NAMALWA (cell line): ENCODE measurements at places on chromosomes 6 and 20.

GRCh38 chr6:82361631-82362030 is 2.0 kb upstream of the TPBG start:
- no peak for DNase-seq

DNA sequence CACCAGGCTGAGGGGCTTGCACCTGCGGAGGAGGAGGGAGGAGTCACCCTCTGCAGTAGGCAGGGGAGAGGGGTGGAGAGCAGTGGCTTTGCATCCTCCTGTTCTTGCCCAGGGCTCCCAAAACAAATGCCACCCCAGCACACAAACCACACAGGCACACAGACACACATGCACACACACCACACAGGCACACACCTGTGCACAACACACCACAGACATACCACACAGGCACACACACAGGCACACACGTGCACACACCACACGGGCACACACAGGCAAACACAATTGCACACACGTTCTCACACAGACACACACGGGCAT is 26.6 kb downstream of the YTHDF1 start:
- DNase-seq, result no peak

- DNase-seq, result no peak
Measured at GRCh38 chr6:23851522-23851921, 274.5 kb upstream of the NRSN1 start.

- DNase-seq, result no peak
Measured at GRCh38 chr6:34384321-34385153, 7.9 kb downstream of the NUDT3 start.

GRCh38 chr6:81098109-81098814 is 654.2 kb downstream of the TENT5A start:
- DNase-seq, result no peak

DNA sequence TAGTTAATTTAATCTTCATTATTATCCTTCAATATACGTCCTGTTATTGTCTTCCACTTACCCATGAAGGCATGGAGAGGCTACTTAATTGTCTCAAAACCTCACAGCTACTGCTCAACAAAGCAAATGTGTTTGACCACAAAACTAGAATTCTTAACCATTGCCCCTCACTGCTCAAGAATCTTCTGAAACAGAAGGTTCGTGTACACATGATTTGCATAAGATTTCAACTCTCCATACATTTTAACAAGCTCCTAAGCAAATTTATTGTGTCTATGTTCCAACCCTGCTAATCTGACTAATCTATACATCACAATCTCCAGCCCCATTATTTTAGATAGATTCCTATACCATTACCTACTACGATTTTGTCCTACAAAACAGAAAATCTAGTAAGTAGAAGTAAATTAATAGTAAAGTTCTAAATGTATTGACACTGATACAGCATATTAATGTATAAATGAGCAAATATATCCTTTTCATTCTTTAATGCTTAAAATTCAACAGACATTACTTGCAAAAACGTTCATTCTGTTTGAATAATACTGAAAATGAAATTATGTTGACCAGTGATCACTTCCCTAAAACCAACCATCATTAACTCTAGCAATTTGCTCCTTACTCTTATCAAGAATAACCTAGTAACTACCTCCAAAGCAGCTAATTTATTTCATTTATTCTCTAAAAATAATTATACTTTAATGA is 89.7 kb upstream of the RNF217 start:
- no peak for DNase-seq

DNA sequence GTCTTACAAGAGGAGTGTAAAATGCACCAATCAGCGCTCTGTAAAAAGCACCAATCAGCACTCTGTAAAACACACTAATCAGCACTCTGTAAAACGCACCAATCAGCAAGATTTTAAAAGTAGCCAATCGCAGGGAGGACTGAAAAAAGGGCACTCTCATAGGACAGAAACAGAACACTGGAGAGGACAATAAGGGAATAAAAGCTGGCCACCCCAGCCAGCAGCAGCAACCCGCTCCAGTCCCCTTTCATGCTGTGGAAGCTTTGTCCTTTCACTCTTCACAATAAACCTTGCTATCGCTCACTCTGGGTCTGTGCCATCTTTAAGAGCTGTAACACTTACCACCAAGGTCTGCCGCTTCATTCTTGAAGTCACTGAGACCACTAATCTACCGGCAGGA is 1.7 kb upstream of the AIG1 start:
- DNase-seq, result peak; percentile 31

GRCh38 chr6:138219398-138219797 is 1.1 kb upstream of the PBOV1 start:
- no peak for DNase-seq

- DNase-seq, result no peak
Measured at GRCh38 chr20:23050076-23050838, 785 bp upstream of the THBD start.

DNA sequence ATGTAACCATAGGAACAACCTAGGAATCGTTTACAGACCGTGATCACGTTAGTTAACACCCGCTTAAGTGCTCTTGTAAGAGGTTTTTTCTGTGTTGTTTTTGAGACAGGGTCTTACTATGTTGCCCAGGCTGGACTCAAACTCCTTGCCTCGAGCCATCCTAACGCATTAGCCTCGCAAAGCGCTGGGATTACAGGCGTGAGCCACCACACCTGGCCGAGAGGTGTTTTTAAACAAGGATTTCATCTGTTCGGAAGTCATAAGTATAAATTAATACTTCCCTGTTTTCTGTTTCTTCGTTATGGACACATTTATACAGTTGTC is 727 bp downstream of the MRS2 start:
- no peak for DNase-seq

GRCh38 chr20:52438326-52438963 is 246.9 kb upstream of the ZFP64 start:
- no peak for DNase-seq

DNA sequence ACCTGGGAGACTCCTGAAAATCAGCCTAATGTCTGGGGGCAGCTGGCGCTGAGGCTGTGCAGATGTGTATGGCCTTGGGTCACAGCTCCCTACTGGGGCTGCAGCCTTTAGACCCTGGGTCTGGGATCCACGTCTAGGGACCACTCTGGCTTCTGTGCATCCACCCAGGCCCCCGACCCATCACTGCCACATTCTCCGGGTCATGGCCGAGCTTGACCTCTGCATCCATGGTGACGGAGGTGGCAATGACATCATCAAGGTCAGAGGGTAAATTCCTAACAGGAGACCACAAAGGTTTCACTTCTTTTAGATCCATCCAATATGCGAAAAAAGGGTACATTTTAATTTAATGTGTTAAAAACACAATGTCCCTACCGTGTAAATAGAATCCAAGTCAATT is 14.5 kb upstream of the PCMTD2 start:
- no peak for DNase-seq

- DNase-seq, result no peak
Measured at GRCh38 chr20:24017458-24017755, 28.8 kb upstream of the GGTLC1 start.

DNA sequence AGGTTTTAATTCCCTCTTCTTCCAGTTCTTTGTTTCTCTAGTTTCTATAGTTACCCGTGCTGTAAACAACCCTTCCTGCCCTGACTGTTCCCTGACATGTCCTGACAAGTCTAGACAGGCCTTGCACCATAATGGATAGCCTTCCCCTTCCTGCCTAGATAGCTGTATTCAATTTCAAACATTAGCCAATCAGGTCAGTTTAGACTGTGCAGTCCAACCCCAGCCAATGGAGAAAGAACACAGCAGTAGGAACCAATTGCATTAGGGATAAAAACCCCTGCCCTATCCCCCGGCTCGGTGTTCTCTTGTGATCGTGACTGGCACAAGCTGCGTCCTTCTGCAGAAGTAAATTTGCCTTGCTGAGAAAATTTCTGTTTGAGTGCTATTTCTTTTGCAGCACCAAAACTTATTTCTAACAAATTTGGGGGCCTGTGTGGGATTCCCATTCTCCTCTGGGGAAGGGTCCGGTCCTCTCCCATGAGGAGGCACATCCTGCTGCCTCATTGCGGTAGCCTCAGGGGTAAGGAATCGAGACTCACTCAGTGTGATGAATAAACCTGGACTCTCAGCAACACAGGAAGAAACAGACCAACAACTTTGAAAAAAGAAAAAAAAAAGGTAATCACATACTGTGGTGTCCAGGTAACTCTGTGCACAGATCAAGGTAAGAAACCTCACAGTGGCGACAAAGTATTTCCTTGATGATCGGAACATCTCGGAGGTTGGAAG is 248.7 kb upstream of the ECI2 start:
- no peak for DNase-seq

DNA sequence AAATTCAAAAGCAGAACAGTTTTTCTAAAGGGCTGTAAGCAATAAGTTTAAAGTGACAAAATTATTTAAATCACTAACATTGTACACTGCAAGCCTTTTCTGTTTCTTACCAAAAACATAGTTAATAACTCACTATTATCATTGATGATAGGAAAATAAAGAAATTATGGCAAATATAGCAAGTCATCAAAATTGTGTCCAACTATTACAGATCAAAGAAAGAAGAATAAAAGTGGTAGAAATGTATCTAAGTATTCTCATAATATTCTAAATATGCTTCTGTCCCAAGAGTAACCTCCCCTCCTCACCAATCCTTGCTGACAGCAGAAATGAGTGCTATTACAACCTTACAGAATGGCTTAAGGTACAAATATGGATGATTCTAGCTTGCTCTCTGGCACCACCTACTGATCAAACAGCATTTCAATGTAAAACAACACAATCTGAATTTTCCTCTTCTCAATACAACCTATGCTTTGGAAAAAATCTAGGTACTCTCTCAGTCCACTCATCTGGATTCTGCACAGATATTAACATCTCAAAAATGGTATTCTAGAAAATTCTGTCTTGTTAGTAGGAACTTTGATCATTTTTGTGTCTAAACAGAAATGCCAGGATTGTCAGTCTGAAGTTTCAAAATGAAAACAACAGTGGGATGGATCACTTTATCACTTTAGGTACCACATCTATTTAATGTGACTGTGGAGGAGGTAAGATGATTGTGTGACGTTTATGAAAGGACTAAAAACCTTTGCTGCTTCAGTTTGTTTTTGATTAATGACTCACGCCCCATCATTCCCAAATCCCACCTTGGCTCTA is 40.9 kb downstream of the ZFP64 start:
- peak; percentile 62 for DNase-seq
